ENCODE measurements at places on chromosomes 4 and X. TPM values are rescaled to one million over a fixed set of nuclear protein-coding genes. Genes with fewer than 3 reads are reported as not detected.

Gene EMD
- 38.3 TPM for total RNA-seq

Gene GAGE12J
- not detected for total RNA-seq

Gene USP27X
- total RNA-seq: 2.7 TPM

Gene SPANXN3
- total RNA-seq: not detected

Gene MAOB
- total RNA-seq: not detected

Gene NEUROG2
- total RNA-seq: not detected

Gene POF1B
- total RNA-seq: 0.43 TPM

Gene GAGE12F
- total RNA-seq: not detected

Gene PDE6B
- 1.1 TPM for total RNA-seq

Gene WDR13
- total RNA-seq: 85.5 TPM

Gene CFAP47
- total RNA-seq: 0.13 TPM

All from thoracic aorta endothelial cell (primary cell).